ENCODE measurements at places on chromosomes 11 and 22.

GRCh38 chr11:68750195-68751003 lies 921 bp downstream of the TESMIN start:
- no peak for DNase-seq

DNA sequence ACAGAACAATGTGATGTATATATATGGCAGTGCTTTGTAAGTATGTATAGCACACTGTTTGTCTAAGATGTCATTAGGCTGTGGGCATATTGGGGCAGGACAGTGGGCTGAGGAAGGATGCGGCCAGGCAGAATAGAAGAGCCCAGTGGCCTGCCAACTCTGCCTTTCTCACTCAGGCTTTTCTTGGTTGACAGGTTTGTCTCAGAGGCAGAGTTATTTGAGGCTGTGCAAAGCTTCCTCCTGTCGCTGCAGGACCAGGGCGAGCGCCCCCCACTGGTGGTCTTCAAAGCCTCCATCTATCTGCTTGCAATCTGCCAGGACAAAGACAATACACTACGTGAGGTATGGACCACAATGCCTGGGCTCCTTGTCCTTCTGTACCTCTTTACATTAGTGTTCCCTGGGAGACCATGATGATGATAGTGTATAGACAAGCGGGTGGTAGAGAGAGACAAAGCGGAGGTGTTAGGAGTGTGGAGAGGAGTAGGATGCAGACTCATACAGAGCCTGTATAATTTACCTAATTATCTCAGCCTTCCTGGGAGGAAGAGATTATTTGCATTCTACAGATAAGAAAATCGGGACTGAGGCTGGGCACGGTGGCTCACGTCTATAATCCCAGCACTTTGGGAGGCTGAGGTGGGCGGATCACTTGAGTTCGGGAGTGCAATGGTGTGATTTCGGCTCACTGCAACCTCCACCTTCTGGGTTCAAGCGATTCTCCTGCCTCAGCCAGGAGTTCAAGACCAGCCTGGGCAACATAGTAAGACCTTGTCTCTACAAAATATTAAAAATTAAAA lies 37.3 kb upstream of the CCDC134 start:
- peak; percentile 10 for DNase-seq

DNA sequence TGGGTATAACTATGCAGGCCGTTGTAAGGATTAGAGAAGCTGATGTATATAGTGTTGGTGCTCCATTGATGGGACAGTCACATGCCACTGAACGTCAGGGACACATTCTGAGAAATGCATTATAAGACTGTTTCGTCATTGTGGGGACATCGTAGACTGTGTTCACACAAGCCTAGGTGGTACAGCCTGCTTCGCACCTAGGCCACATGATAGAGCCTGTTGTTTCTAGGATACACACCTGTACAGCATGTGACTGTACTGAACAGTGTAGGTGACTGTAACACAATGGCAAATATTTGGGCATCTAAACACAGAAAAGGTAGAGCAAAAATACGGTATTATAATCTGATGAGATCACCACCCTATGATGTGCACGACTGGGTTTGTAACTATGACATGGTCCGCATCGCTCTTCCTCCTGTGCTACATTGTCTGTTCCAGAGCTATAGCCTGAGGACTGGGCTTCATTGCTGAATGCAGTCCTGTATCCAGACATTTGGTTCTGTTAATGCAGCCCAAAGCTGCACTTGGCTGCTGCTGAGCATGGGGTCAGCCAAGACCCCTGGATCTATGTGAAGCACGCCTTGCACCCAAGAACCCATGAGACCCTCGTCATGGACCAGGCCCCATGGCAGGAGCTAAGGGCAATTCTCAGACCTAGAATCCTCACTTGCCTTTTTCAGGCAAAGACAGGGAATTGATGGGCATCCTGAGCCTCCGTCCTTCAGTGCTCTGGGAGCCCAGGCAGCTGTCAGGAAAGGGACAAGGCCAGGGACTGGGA lies 51.1 kb upstream of the THY1 start:
- DNase-seq: no peak

GRCh38 chr11:20397281-20397680 lies 9.8 kb downstream of the PRMT3 start:
- peak; percentile 19 for DNase-seq

- DNase-seq: no peak
These were observed 72.8 kb upstream of the KCNQ1OT1 start for GRCh38 chr11:2772544-2773031.

GRCh38 chr22:41544671-41545476 lies 604 bp upstream of the POLR3H start:
- no peak for DNase-seq

- peak; percentile 63 for DNase-seq
These were observed 244.7 kb downstream of the ETS1 start for GRCh38 chr11:128342511-128343134.

DNA sequence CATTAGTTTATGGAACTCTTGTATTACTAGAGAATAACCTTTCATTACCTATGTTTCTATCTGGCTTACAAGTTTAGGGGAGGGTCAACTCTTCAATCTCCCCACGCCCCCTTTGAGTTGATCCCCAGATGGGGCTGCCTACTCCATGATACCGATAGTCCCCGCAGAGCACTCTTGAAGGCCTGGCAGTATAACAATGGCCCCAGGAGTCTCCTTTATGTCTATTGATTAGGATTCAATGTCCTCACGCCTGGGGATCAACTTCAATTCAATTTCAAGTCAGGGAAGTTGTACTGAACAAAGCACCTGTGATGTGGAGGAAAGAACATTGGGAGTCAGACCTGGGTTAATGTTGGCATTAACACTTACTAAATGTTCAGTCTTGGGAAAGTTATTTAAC lies 520.2 kb downstream of the METTL15 start:
- no peak for DNase-seq

DNA sequence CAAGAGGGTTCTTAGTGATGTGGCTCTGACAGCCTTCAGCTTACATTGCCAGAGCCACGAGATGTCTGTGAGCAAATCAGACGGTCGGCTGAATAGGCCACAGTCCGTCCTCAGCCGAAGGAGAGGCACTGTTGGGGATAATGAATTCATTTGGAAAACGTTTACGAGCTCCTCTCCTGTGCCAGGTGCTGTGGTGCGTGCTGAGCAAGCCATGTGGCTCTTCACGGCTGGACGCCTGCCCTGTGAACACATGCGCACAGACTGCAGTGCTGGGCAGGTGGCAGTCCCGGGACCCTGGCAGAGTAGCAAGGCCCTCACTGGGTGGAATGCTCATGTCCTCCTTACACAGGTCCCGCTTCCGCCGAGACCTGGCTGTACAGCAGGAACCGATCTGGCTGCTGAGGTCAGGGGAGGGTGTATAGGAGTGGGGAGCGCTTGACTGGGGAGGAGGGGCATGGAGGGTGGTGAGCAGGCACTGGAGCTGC lies 6.8 kb downstream of the TBC1D22A start:
- DNase-seq: no peak

DNA sequence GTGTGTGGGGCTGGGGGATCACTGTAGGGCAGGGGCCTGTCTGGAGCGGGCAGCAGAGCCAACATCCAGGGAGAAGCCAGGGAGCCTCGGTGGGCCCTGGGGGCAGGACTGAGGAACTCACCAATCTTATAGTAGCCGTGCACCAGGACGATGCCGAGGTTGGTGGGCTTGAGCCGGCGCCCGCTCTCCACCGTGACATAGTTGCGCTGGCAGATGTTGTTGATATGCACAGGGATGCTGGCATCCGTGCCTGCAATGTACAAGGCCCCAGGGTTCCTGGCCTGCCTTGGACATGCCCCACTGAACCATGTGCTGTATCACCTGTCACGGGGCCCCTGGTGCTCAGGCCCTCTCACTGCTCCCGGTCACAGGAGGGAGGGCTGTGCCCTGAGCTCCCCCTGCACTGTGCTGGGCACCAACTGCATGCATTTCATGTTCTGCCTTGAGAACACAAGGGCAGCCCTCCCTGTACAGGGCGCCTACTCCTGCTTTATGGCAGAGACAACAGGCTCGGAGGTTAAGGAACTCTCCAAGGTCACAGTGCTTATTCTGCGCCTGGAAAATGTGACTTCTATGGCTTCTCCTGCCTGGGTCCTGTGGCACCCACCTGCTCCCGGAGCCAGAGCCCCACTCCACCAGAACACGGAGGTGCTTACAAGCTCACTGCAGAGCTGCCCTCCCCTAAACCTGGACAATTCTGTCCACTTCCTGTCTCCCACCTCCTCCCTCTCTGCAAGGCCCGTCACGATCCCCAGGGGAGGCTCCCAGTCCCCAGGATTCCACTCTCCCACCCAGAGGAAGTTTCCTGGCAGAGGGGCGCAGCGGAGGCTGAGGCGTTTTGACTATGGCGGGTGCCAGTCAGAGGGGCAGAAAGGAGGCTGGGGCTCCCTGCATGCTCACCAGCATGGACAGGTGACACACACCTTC lies 7.8 kb upstream of the PPM1F start:
- no peak for DNase-seq

DNA sequence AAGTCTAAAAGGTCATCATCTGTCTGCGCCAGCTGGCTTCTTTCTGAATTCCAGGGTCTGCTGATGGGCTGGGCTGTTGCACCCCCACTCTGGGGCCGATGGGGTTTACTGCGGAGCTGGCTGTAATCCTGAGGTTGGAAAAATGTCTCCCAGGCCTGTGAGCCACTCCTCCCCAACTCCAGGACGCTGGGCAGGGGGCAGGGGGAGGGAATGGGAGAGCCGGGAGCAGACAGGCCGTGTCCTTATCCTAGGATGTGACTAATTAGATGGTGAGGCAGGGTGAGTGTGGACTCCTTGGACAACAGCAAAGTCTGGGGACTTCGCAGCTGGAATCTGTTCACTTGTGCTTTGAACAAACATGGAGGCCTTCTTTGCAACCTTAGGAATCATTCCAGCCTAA lies 48.7 kb downstream of the LRRC32 start:
- no peak for DNase-seq

GRCh38 chr11:26994631-26995095 lies 751 bp downstream of the FIBIN start:
- no peak for DNase-seq

- DNase-seq: no peak
These were observed 6.9 kb upstream of the SYT8 start for GRCh38 chr11:1827931-1828330.

- no peak for DNase-seq
These were observed 386.2 kb downstream of the NTM start for GRCh38 chr11:131756479-131757110.

DNA sequence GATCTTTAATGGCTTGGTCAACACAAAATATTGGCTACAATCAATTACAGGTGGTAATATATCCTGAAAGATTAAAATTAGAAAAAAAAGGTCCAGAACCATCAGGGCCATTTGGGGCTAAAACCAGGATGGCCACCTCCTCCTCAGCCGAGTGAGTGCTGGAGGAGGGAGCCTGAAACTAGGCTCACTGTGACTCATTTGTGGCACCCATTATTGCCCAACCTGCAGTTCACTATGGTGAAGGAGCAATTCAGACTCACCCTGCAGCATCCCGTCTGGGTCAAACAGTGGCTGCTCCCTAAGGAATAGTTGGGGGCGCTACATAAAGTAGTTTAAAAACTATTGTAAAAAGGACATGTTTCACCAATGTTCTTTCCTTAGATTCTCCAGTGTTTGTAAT lies 60.7 kb downstream of the GLYATL1 start:
- no peak for DNase-seq

GRCh38 chr11:119107538-119108145 lies 498 bp downstream of the C2CD2L start:
- no peak for DNase-seq

GRCh38 chr22:36211237-36211861 lies 9.7 kb upstream of the APOL4 start:
- DNase-seq: no peak

DNA sequence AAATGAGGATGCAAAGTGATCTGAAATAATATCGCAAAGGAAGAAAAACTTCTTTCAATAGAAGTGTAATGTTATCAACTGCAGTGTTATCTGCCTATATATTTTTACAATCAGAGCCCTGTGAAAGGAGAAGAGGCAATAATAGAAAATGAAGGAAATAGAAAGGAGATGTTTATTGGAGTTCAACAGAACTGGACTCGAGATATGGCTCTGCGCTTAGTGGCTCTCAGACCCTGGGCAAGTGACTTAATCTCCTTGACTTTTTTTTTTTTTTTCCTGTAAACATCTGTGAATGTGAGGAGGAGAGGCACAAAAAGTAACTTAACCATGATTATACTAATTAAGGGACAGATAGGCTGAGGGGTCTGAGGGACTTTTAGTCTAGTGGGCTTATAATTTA lies 18.9 kb downstream of the CNTF start:
- DNase-seq: no peak

- no peak for DNase-seq
These were observed 746 bp downstream of the CTNND1 start for GRCh38 chr11:57762235-57762861.

DNA sequence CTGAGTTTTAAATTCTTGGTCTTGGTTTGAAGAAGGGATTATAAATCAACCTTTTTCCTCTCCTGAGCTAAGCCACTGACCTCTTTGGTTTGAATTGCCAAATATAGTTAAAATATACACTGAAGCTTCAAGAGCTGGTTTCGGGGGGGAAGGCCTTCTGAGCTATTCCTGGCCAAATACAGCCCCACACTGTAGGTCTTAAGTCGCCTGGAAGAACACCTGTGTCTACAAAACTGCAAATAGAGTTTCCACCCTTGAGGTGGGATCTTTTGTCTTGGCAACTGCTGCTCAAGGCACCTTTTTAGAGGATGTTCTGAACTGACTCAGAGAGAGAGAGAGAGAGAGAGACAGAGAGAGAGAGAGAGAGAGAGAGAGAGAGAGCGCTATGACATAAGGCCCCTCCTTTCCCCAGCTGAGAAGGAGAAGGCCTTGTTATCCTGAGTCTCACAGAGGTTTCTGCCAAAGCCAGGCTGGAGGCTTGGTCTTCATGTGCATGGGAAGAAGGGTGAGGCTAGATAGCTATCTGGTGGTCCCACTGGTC lies 5.5 kb downstream of the ADM start:
- DNase-seq: no peak

DNA sequence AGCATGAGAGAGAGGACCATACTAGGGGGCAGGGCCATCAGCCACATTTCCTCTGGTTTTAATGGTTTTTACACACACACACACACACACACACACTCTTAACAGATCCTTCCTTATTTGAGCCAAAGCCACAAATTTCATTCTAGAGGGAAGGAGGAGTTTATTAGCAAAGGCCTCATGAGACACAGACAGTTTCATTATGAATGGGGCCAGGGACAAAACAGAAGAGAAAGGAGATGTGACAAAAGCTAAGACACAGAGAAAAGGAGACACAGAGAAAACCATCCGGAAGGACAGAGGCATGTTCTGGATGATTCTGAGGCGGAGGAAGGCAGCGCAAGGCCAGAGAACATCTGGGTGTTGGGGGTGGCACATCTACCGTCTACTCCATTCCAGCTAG lies 32.2 kb upstream of the ARFGAP3 start:
- no peak for DNase-seq

DNA sequence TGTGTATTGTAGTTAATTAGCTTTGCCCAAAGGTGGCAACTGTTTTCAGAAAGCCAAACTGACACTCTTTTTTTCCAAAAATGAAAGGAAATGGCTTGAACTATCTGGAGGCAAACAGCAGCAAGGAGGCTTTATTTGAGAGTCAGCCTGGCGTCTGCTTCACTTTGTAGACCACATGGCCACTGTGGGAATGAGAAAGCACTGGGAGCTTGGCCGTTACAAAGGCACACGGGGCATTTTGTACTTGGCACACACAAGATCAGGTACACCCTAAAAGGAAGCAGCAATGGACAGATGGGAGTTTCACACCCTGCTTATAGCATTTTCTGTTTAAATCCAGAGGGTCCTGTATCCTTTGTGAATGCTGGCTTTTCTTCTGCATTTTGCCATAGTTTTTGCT lies 126.3 kb downstream of the MPPED2 start:
- DNase-seq: no peak

GRCh38 chr11:45580399-45580798 lies 85.0 kb downstream of the CHST1 start:
- DNase-seq: no peak

GRCh38 chr11:13229711-13230318 lies 47.8 kb upstream of the BMAL1 start:
- DNase-seq: no peak

Measured in CD4-positive, alpha-beta T cell treated with Interleukin-6 at 100 ng/mL for 8 hours (primary cell).